ENCODE measurements at places on chromosomes 5 and 9. TPM values are rescaled to one million over a fixed set of nuclear protein-coding genes. Genes with fewer than 3 reads are reported as not detected.

GRCh38 chr5:57455511-57456455 lies 26.8 kb downstream of the ACTBL2 start:
- DNase-seq = no peak

Gene CAMK4
- 28.1 TPM for total RNA-seq

DNA sequence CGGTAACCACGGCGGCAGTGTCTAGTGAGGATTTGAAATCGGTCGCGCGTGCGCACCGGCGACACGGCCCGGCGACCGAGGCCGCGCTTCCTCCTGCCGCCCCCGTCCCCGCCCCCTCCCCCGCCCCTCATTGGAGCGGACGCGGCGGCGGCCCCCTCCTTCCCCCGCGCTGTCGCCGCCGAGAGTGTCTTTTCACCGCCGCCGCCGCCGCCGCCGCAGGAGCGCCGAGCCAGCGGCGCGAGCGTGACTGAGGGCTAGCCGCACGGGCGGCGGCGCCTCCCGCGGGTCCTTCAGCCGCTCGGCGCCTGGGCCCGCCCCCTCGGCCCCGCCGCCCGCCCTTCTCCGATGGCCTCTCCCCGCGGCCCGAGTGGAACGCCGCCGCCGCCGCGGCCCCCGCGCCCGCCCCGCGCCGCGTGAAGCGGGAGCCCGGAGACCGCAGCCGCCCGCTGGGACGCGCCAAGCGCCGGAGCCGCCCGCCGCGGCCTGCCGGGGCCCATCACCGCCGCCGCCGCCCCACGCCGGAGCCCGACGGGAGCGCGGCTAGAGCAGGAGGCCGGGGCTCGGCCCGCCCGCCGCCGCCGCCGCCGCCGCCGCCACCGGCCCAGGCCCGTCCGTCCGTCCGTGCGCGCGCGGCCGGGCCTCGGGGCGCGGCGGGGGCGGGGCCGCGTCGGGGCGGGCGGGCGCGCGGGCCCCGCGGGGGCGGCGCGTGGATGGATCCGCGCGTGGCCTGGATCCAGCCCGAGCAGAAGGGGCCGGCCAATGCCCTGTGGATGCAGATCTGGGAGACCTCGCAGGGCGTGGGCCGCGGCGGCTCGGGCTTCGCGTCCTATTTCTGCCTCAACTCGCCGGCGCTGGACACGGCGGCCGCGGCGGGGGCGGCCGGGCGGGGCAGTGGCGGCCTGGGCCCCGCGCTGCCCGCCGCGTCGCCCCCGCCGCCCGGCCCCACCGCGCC lies at the start of gene TENT4A:
Gene TENT4A, plus strand, starts transcription at position 159 of the 952 bp plus-strand sequence. Its CDS starts 552 bp downstream, at position 711.
- no peak for DNase-seq

- no peak for DNase-seq
These were observed 22.5 kb downstream of the SLC35D2 start for GRCh38 chr9:96360976-96361375.

DNA sequence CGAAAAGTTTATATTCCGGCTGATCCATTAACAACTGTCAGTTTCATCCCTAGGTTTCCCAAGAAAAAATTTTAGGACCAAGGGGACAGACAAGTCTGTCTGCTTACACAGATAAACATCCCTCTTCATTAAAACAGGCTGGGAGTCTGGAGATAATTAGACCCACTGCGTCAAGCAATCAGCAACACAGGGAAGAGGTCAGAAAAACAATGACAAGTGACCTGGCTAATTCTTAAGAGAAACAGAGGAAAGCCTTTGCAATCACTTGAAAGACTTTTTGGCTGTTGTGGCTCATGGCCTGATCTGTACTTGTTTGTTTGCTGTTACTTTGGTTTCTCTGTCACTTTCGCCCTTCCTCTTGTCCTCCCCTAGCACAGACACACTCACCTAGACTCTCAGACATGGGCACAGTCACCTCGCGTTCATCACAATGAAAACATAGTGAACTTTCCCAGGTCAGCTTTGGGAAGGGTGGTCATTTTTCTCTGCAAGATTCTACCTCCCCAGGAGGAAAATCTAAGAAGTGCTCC lies 2.9 kb upstream of the CCDC192 start:
- DNase-seq = no peak

Gene ENTREP1
- total RNA-seq = 0.74 TPM

DNA sequence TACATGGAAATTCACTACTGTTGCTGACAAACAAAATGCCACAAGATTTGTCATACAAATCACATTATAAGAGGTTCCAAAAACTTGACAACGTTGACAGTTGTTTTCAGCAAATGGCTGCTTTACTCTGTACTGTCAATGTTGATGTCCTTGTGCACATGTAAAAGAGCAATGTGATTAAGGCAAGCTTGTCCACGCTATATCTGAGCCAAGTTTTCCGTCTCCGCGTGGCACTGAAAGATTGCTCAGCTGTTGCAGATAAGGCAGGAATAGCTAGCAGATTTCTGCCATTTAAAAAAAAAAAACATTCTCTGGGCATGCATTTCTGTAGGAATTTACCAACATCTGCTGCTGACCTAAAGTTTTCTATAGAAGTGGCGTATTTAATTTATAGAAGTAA lies 46.4 kb upstream of the MEF2C start:
- DNase-seq = no peak

GRCh38 chr9:114899461-114899860 lies 30.9 kb downstream of the TNFSF8 start:
- DNase-seq = no peak

DNA sequence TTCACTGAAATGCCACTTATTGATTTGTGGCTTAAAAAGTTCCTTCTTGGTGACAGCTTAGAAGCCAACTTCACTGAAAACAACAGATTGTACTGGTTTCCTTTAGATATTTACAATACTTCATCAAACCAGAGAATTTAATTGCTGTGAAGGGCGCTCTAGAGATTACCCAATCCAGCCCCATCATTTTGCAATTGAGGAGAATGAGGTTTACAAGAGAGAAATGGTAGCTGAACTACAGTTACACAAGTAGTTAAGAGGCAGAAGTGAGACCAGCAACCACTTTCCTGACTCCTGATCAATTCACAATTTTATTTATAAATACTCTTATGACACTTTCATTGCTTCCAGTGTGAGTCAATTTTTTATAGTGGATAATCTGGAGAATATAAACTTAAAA lies 103.5 kb upstream of the APC start:
- no peak for DNase-seq

DNA sequence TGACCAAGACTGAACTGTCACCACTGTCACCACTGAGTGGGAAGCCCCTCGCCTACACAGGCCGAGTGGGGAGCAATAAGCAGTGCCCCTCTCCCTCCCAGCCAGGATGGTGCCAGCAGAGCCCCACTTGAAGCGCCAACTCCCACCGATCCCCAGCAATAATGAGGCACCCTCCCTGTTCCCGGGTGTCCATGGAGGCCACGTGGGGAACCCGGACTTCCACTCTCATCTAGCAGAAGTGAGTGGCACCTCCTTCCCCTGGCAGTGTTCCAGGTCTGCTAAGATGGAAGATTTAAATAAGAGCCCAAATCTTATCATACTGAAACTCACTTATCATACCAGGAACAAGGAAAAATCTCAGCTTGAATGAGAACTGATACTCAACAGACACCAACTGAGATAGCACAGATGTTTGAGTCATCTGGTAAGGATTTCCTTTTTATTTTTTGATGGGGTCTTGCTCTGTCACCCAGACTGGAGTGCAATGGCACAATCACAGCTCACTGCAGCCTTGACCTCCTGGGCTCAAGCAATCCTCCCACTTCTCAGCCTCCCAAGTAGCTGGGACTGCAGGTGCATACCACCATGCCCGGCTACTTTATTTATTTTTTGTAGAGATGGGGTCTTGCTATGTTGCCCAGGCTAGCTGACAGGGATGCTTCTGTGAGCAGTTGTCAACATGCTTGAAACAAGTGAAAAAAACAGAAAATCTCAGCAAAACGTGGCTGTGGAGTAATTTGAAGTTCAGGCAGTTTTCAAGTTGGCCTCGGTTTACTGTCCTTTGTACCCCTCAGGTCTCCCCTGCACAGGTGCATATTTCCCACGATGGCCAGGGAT lies 29.6 kb upstream of the ASS1 start:
- no peak for DNase-seq

GRCh38 chr5:100840789-100841188 lies 62.3 kb downstream of the ST8SIA4 start:
- DNase-seq = no peak

Gene GHR
- not detected for total RNA-seq

- peak; percentile 17 for DNase-seq
These were observed 230.6 kb upstream of the CD180 start for GRCh38 chr5:67426961-67427849.

DNA sequence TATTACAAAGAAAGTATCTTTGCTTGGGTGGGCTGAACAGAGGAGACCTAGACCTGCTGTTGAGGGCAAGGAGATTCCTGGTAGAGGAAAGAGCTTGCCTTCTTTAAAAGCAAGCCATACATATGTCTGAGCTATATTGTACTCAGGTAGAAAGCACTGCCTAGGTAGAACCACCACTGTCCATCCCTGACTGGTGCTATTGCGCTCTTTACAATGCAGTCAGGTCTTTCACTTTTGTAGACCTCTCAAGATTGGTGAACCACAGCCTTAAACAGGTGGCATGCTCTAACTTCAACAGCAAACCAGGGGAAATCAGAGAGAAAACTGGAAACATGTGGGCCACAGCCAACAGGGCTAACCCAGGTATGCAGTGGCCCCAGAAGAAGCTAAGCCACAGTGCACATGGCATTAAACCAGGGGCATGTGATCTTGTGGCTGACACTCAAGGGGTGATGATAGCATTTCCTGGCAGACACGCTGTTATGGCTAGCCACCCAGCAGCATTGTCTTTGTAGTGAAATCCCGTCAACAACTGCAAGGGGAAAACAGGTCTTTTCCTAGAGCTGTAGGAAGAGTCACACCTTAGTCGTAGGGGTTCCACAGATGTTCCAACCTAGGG lies 253.9 kb upstream of the PCSK5 start:
- no peak for DNase-seq

DNA sequence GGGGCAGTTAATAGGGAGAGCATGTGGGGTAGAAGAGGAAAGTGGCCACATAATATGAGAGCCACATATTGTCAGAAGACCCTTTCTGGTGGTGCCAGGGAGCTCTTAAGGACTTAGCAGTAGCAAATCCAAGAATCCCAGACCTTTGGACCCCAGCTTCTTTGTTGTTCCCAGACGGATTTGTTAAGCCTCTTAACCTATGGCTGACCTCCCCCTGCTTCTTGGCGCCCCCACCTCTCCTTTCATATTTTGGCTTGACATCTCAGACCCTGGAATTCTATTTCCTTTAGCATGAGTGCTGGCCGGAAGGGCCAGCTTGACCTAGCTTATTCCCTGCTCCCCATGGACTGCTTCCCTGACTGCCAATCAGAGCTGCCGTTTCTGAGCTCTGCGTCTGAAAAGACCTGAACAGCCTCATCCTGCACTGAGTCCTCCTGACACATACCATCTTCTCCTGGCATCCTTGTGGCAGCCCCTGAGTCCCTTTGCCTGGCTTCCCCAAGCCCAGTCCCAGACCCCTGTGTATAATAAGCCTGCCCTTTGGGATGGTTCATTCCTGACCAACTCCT lies 116.3 kb downstream of the PRKACG start:
- no peak for DNase-seq

GRCh38 chr5:127589309-127590030 lies 59.4 kb upstream of the CTXN3 start:
- DNase-seq = no peak

DNA sequence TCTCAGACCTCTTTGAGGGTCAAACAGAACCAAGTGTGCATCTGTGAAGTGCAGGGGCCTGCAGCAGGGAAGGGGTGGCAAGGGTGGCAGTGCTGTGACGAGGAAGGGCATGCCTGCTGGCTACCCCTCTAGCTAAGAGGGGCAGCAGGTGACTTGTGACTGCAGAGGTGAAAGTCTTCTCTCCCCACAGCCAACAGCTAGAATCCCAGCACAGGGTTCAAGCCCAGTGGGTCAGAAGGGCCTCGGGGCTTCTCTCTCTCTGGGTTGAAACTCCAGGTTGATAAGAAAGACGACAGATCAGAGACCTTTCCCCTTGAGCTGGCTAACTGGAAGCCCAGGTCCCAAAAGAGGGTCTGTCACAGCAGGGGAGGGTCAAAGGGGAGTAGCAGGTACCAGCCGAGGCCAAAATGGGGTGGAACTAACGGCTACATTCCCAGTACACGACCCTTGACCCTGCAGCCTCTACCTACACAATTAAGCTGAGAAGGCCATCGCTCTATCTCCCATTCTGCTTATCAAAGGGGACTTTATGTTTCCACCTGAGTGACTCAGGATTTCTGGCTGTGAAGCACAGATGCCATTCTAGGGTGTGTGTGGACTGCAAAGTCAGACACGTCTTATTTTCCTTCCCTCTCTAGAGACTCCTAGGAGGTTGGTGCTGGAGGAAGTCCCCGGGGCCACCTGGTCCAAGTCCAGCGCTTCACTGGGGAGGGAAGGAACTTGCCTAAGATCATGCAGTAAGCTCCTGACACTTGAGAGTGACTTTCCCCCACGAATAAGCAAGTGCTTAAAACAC lies 14.6 kb downstream of the ANKS6 start:
- no peak for DNase-seq

- DNase-seq = peak; percentile 79
These were observed 95.3 kb upstream of the SLC12A2 start for GRCh38 chr5:127988146-127988760.

DNA sequence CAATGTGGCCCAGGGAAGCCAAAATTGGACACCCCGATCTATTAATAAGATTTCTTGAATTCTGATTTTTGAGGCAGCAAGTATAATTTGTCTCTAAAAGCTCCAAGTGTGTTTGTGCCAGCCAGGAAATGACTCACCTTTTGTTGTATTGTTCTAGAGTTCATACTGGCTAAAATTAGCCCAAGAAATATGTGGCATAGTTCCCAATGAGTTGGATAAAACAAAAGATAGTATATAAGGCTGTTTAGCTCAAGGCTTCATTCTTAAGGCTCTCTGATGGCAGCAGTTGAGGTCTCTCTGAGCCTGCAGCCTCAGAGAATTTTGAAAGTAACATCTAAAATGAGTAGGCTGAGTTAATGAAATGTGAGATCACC lies 21.6 kb downstream of the HMGXB3 start:
- peak; percentile 78 for DNase-seq

GRCh38 chr5:136374638-136375037 lies 9.3 kb upstream of the TRPC7 start:
- peak; percentile 39 for DNase-seq

GRCh38 chr9:94005272-94005901 lies 50.2 kb upstream of the BARX1 start:
- no peak for DNase-seq

DNA sequence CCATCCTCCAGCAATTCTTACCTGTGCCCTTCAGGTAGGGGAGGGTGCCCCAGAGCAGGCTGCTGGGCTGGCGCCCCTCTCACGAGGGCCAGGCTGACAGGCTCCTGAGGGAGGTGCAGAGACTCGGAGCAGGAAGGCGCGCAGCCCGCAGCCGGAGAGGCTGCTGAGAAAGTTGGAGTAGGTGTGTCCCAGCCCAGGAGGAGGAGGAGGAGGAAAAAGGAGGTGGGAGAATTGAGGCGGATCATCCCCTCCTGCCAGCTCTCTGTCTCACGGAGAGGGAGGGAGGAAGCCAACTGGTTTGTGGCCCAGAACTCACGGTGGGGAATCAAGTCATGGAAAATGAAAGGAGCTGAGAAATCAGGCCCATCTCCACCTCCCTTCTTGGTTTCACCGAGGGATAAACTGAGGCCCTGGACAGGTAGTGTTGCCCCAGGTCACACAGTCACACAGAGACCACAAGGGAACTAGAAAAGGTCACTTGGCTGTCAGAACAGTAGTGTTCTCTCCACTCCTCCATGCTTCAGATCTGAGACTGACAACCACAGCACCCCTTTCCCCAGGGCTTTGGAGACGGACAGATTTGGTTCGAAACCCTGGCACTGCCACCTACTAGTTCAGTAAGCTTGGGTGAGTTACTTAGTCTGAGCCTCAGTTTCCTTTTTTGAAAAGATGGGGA lies at the start of gene FAT2:
Gene FAT2, minus strand, starts transcription at position 188 of the 676 bp plus-strand sequence. CDS start 22,400 bp downstream, outside the sequence.
- DNase-seq = no peak

Gene BTNL3
- total RNA-seq = not detected

GRCh38 chr9:113368982-113369854 lies 7.6 kb downstream of the HDHD3 start:
- no peak for DNase-seq

Data from Daoy (cell line).